Body of pancreas (tissue), 4 donors: ENCODE measurements at places on chromosomes 6 and 20. TPM values are rescaled to one million over a fixed set of nuclear protein-coding genes. Genes with fewer than 3 reads are reported as not detected.
A peak's percentile ranks its signal among the peaks of the same experiment; 100 is the strongest.

DNA sequence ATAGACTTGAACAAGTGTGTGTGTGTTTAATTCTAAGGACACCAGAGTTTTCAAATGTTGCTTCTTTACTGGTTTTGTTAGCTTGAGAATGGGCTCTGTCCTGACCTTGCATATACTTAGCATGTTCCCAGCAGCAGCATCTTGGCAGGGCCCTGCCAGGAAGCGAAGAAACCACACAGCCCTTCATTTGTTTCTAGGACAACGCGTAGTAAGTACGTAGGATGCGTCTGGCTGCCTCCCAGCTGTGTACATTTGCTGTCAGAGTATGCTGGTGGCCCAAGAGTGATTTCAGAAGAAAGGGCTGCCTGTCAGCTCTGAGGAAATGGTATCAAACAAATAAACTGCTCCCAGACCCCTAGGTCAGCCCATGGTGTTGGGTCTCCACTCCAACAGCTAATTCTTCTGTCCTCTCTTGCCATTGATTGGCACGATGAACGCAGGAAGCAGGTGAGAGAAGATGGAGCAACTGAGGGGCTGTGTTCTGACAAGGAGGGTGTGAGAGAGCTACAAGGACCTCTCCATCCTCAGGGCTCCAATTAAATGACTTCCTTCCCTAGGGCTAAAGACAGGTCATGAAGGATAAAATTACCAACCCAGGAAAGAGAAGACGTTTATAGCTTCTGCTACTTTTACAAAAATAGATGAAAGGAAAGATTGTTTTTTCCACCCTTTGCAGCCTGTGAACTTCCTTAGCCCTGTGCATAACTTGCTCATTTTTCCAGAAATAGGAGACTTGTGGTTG is 55.9 kb upstream of the HDDC2 start:
- no peak for DNase-seq
- no peak overlapping the region for H3K27ac ChIP-seq
- no peak overlapping the region for H3K4me3 ChIP-seq
- no peaks in the 10 kb centered on the region for H3K27me3 ChIP-seq

DNA sequence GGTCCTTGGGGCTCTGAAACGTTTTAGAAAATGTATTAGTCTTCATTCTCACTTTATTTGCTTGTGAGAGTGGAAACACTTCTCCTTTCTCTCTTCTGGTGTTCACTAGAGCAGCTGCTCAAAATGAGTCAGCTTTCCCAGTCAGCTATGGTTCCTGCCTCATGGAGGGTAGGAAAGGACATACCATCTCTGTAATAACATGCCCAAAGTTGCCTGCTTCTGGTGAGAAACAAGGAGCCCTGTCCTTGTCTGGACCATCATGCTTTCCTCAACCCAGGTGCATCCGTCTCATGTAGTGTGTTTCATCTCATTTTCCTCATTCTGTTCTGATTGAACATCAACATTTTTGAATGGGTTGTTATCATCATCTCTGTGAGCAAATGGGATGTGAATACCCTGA is 17.1 kb upstream of the TINAG start:
- H3K27me3 ChIP-seq = no peaks in the 10 kb centered on the region
- no peaks in the 10 kb centered on the region for H3K4me1 ChIP-seq
- no peak for DNase-seq

C6orf141 gene
- total RNA-seq = 20.8 TPM

DNA sequence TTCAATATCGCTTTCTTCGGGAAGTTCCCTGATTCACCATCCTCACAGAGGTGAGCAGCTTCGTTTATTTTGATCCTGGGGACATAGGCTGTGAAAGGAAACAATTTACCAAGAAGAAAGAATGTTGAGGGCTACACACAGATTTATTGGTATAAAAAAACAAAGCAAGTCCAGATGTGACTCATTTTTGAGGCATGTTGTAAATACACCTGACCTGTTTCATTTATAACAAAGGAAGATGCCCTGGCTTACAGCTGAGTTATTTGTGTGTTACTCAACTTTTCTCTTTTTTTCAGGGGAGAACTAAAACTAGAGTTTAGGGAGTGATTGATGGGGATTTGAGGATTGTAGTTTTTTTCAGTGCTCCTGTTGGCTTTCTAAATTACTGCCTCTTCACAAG is 489.5 kb downstream of the CBLN4 start:
- H3K4me3 ChIP-seq = no peak overlapping the region
- DNase-seq = no peak
- no peak overlapping the region for H3K27ac ChIP-seq
- no peaks in the 10 kb centered on the region for H3K4me1 ChIP-seq
- no peaks in the 10 kb centered on the region for H3K27me3 ChIP-seq
- H3K36me3 ChIP-seq = no peaks in the 10 kb centered on the region

- H3K27ac ChIP-seq = peak overlapping the region; percentile 99
- H3K4me1 ChIP-seq = peaks cover 71% of the 10 kb centered on the region
- no peaks in the 10 kb centered on the region for H3K27me3 ChIP-seq
- peak; percentile 73 for DNase-seq
- peak overlapping the region; percentile 19 for H3K4me3 ChIP-seq
These were observed 3.3 kb downstream of the VEGFA start for GRCh38 chr6:43773050-43773979.

DNA sequence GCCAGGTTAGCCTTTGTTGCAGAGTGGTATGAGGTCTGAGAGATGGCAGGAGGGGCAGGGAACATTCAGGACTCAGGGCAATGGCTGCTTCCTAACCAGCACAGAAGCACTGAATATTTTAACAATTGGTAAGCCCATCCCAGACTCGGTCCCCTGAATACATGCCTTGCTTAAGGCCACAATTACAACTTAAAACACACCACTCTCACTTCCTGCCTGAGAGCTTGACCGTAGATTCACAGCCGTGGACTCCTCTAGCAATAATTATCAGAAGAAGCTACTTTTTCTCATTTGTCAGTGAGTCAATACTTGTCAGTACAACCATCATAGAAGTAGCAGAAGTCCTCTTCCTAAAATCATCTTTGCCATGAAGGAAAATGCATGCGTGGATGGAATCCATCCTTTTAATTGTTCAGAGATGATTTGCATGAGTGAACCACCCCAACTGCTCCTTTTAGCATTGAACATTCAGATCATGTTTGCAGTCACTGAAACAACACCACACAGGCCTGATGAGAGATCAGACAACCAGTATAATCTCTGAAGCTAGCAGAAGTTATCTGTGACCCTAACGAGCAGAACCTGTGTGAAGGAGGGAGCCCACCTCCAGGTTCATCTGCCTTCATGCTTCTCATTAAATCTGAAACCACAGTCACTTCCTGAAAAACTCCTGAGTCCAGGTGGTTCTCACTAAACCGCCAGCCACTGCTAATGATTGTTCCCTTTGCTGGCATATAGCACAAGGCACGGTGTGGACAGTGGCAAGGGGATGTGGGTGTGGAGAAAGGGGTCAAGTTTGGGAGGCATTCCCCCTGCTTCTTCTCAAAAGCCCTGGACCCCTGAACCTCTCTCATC is 333.9 kb upstream of the CNR1 start:
- no peaks in the 10 kb centered on the region for H3K36me3 ChIP-seq
- no peak for DNase-seq
- no peaks in the 10 kb centered on the region for H3K27me3 ChIP-seq
- H3K4me3 ChIP-seq = no peak overlapping the region

OLIG3 gene
- not detected for total RNA-seq
